Stimulated activated CD8-positive, alpha-beta memory T cell treated with anti-CD3 and anti-CD28 coated beads, Interleukin-4, amount 100 ng/mL, for 4 hours (primary cell): ENCODE measurements at places on chromosomes 5 and 9.

GRCh38 chr5:8399471-8399870 is 530.5 kb downstream of the MTRR start:
- no peak for DNase-seq

- DNase-seq: no peak
Observed at GRCh38 chr5:98398465-98398864, 375.0 kb upstream of the RGMB start.

DNA sequence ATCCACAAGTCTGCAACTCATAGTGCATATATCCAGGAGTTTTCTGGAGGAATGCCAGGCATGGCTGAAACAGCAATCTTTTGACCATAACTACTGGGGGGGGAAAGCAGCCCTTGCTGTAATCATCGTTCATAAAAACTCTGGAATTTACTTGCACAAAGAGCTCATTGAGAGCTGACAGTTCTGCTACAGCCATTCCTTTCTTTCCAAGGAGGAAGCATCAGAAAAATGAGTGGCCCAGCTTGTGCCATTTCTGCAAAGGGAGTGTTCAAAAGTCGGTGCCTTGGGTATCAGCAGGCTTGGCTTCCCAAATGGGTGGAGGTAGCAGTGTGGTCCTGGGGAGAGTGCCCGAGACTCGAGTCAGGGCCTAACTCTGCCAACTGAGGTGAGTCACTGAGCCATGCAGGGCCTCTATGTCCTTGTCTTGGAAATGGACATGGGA is 101.5 kb downstream of the GCNT1 start:
- no peak for DNase-seq

- no peak for DNase-seq
Observed at GRCh38 chr5:15737871-15738664, 238.1 kb downstream of the FBXL7 start.

DNA sequence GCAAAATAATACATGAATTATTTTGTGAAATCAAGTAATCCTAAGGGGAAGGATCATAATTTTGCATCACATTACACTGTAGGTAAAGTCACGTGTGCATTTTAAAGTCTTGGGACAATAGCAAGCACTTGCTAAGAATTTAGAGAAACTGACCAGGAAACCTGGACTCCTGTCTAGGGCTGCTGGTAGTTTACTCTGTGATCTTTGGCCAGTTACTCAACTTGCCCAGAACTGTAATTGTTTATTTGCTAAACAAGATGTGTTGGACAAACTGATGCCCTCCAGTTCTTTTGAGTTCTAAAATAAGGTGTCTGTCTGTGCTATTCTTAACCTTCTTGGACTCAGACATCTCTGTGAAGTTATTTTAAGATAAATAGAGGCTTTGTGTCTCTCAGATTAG is 594.8 kb upstream of the DMAC1 start:
- no peak for DNase-seq

DNA sequence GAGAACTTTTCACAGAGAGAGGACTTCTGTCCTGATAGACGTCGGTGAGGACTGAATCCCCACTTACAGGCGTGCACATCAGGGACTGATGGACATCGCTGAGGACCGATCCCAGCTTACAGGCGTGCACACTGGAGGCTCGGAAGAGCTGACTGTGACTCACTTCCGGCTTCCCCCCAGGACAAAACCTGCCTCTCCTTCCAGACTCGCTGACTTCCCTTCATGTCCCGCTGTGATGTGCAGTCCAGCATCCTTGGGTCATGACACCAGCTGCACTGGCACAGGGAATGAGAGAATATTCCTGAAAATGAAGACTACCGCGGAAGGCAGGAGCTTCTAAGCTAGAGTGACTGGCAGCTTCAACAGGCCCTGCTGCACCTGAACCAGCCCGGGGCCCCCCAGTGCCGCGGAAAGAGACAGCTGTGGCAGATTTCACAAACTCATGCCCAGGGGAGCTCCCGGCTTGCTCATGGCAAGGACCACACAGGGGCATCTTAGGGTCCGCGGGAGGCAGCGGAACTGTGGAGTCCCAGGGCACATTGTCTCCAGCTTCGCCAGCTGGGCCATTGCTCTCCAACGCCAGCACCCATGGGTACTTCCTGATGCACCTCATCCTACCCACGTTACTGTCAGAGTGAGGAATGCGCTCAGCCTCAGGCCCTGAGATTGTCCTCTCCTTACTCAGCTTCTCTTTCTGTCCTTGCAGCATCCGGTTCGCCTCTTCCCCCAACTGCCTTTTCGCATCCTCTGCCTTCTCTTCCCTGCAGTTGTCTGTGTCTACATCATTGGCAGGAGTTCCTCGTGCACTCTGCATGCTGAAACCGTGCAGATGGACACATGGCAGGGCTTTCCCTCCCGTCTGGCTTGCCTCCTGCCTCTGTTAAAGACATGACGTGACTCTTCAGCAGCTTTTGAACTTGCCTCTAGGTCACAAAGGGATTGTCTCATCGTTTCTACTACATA is 29.5 kb downstream of the SURF6 start:
- no peak for DNase-seq

GRCh38 chr9:14302405-14302804 is 11.5 kb downstream of the NFIB start:
- no peak for DNase-seq

GRCh38 chr5:13957032-13957645 is 12.7 kb upstream of the DNAH5 start:
- DNase-seq: no peak

DNA sequence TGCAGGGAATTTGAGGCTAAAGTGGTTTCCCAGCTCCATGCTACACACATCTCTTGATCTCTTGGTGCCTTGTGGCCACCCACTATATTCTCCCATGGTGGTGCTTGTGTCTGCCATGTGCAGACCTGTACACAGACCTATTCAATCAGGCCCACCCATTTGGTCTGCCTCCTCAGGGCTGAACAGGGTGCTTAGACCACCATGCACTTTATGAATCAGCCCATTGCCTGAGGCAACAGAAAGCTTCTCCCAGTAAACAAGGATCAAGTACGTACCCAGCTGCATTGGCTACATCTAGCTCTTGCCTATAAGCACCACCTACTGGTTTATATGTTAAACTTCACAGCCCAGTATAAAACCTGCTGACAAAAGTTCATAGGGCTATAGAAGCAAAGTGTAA is 664.3 kb upstream of the EDIL3 start:
- no peak for DNase-seq

GRCh38 chr5:68046445-68046844 is 169.1 kb upstream of the PIK3R1 start:
- no peak for DNase-seq

DNA sequence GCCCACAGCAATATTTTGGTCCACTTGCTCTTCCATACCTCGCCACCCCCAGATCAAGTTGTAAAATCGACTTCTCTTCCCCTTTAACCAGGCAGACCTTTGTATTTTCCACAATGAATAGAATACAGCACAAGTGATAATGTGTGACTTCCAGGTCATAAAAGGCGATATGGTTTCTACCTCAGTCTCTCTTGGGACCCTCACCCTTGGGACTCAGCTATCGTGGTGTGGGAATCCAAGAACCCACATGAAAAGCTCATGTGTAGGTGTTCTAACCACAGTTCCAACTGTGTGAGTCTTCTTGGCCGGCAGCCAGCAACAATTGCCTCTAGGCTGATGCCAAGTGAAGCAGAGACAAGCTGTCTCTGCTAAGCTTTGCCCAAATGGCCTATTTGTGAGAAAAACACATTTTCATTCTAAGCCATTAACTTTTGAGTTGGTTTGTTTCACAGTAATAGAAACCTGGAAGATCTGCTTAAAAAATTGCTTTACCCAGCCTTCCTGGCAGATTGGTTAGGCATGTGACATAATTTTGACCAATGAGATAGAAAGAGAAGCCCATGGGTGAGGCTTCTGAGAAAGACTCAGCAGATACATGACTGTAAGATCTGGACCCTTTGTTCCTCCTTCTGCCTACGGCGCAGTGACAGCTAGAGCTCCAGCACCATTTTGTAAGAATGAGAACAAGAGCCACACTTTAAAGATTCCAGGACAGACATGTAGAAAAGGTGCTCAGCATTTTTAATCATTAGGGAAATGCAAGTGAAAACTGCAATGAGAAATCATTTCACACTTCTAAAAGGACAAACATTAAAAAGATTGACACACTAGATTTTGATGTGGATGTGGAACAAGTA is 18.3 kb upstream of the MLLT3 start:
- no peak for DNase-seq

- DNase-seq: no peak
Observed at GRCh38 chr5:89313804-89314588, 431.0 kb upstream of the MEF2C start.

GRCh38 chr9:99040911-99041582 is 63.9 kb upstream of the TGFBR1 start:
- no peak for DNase-seq

DNA sequence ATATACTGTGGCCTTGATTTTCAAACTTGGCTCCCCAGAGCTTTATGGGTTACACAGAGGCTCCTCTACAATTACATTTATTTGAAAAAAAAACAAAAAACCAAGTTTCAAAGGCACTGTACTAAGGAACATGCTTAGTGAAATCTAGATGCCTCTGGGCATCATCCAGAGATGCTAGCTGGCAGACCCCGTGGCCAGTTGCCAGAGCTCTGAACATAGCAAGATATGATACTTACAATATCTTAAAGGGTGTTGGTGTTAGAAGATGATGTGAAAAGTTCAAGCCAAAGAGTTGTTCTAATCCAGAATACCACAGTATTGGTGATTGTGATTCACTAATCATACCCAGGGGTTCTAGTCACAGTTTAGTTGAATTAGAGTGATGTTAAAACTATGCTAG is 87.8 kb downstream of the JAK2 start:
- no peak for DNase-seq

DNA sequence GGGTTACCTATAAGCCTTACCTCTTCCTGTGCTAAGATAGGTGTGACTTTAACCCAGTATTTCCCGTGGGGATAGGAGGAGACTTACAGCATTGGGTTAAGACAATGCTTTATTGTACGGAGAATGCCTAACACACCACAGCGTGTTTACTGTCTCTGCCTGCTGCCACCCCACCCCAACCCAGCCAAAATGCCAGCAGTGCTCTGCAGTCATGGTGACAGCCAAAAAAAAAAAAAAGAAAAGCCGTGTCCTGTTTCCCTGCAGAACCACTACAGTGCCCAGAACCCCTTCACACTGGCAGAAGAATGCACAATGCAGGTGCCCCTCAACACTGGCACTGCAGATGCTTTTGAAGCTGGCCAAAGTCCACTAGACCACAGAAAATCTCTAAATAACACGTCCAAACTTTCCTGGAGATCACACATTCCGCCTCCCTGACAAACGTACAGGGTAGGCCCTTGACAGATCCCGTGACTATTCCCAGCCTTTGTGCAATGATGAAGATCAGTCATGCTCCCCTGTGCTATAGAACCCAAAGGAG is 102.2 kb downstream of the SERINC5 start:
- no peak for DNase-seq

DNA sequence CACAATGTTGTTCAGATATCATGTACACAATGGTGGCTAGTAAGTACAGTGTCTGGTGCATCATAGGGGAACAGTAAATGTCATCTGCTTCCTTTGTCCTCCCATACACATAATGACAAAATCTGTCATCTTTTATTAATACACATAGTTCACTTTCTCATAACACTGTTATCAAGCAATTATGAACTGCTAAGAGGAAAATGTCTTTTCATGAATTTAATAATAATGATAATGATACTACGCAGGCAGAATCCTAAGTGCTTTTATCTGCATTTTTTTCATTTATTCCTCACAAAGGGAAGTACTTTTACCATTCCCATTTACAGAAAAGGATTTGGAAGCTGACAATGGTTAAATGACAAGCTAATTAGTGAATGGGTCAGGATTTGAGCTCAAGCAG is 35.7 kb downstream of the DPYSL3 start:
- no peak for DNase-seq

GRCh38 chr9:137582286-137582860 is 3.6 kb upstream of the DPH7 start:
- DNase-seq: no peak

DNA sequence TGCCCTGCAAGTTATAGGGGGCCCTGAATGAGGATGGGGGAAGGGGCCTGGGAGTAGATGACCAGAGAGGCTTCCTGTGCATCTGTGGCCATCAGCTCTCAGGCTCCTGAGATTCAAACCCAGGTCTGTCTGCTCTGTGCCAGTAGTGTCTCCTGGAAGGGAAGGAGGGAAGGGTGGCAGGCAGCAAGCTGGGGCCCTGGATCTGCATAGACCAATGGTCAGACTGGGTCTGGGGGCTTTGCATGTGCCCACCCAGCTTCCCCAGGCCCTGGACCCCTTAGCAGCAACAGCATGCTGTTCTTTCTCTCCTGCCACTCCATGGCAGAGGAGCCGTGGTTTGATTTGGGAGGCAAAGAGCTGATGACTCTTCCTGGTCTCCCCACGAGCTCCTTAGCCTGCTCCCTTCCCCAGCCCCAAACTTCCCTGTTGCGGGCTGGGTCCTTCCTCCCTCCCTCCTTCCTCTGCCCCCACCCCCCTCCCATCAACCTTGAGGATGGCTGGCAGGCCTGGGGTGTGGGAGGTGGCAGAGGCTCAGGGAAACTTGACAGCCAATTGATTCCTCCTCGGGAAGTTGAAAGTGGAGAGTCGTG is 31.6 kb downstream of the DAB2IP start:
- no peak for DNase-seq

- no peak for DNase-seq
Observed at GRCh38 chr9:38527503-38527902, 92.9 kb downstream of the ANKRD18A start.

- no peak for DNase-seq
Observed at GRCh38 chr9:130366888-130367550, 77.7 kb upstream of the ASS1 start.

- no peak for DNase-seq
Observed at GRCh38 chr9:132367613-132368313, 13.0 kb upstream of the SETX start.

DNA sequence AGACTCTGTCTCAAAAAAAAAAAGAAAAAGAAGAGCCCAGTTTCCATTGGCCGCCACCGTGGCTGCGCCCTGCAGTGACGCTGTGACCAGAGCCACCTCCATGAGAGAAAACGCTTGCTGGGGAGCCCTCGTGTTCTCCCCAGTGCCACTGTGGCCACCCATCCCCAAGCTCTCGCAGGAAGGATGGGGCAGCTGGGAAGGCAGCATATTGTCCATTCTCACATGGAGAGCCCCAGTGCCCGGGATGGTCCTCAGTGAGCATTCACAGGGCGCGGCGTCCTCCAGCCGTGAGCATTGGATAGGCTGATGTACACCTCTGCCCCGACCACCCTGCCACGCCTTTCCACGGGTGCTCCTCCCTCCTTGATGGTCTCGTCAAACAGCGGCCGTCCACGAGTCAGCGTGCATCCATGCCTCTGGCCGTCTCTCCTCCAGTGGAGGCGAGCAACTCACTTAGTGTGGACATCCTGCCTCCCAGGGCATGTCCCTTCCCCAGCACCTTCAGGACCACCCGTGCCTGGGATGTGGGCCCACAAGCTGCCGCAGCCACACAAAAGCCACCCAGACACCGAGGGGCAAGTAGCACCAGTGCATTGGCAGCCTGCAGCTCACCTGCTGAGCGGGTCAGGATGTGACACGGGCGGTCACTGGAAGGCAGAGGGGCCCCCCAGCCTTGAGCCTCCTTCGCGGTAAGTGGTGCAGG is 23.4 kb upstream of the SLC6A19 start:
- no peak for DNase-seq

GRCh38 chr5:135392256-135392655 is 6.8 kb downstream of the MACROH2A1 start:
- DNase-seq: no peak
